ENCODE measurements at places on chromosomes 5 and 9. TPM values are rescaled to one million over a fixed set of nuclear protein-coding genes. Genes with fewer than 3 reads are reported as not detected.

DNA sequence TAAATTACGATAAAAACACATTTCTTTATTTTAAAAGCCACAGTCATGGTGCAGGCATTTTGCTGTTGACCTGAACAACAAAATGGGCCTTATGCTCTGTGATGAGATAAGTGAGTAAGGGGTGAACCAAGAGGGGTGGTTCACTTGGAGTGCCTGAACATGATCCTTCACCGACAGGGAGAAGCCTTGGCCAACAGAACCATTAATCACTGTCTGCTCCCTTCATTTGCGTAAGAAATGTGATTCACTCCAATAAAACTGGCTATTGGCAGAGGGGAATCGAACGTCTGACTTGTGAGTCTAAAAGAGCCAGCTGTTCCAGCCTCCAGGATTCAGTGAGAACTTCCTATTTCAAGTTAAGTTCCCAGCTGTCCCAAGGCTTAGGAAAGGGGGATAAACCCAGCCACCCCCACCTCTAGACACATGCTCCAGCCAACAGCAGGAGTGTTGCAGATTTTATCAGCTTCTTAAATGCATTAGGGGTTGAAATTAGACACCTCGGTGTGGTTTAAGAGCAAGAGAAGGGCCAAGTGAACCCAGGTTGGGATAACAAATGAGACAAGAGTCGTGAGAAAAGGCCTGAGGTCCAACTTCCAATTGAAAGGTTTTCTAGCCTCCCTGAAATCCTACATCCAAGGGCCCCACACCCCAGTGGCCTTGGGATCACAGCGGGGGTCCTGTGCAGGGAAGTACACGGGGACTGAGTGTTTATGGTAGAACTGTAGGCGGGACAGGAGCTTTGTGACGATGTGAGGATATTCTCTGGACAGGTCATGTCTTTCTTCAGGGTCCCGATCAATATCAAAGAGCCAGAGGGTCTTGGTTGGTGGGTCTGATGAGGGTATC lies 131.4 kb upstream of the LHFPL2 start:
- peak; percentile 36 for DNase-seq

DNA sequence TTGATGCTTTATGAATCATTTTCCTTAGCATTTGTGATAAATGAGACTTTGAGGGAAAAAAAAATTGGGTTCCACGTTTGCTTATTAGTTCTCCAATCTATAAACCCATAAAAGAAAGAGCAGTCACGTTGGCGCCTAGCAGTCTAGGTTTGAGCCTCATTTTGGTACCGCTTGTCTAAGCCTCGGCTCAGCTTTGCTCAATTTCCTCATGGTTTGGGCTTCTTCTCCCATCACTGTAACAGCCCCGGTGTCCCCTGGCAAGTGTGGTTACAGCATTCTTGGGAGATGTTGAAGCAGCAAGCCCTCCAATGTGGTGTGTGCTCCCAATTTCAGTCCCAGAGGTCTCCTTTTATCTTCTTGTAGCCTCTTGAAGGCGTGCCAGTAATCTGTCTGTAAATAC lies 578.4 kb downstream of the CDK5RAP2 start:
- DNase-seq, result no peak

DNA sequence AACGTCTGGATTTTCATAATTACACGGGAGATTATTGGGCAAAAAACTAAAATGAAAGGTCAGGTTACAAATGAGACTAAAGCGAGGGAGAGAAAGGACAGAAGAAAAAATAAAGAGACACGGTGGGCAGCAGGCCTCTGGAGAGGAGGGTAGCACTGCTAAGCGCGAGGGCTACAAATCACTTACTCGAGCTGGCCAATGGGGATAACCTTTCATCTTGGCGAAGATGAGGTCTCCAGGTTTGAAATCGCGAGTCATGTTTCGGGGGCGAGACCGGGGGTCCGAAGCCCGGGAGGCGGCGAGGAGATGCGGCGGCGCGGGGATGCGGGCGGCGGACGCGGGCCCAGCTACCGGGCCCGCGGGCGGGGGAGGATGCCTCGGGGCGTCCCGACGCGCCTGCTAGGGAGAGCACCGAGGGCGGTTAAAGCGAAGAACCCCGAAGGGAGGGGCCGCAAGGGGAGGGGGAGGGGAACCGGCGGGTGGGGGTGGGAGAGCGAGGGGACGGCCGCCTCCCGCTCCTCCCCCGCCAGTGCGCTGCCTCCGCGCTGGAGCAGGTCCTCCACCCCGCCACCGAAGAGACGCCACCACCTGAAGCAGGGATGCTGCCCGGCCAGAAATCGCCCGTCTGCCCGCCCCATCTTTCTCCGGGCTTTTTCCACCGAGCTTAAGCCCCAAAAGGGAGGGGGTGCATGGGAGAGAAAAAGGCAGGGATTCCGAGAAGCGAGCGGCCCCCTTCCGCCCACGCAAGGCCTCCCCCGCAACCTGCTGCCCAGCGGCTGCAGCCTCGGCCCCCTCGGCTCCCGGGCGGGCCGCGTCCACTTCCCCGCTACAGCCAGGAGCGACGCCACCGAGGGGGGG lies 610 bp downstream of the PSIP1 start:
- DNase-seq, result peak; percentile 71

SLC46A2 gene
- total RNA-seq, result 0.04 TPM
